Ovary (tissue), 10 donors: ENCODE measurements at places on chromosomes 12 and 14. TPM values are rescaled to one million over a fixed set of nuclear protein-coding genes. Genes with fewer than 3 reads are reported as not detected.

The ADSS1 gene
- total RNA-seq, result 9.8 TPM

GRCh38 chr14:106120101-106120500, 593.7 kb downstream of the TMEM121 start:
- no peak overlapping the region for H3K4me3 ChIP-seq
- no peak overlapping the region for H3K27ac ChIP-seq
- DNase-seq, result no peak
- no peaks in the 10 kb centered on the region for H3K4me1 ChIP-seq
- no peaks in the 10 kb centered on the region for H3K27me3 ChIP-seq
- H3K36me3 ChIP-seq, result no peaks in the 10 kb centered on the region

- H3K4me3 ChIP-seq, result no peak overlapping the region
- no peaks in the 10 kb centered on the region for H3K27me3 ChIP-seq
- H3K27ac ChIP-seq, result peak overlapping the region; percentile 11
- H3K36me3 ChIP-seq, result no peaks in the 10 kb centered on the region
- DNase-seq, result no peak
These were observed 119.8 kb upstream of the CPM start for GRCh38 chr12:69052613-69053408.

GRCh38 chr14:20836668-20837338, 34.2 kb upstream of the RNASE1 start:
- no peaks in the 10 kb centered on the region for H3K27me3 ChIP-seq
- no peak overlapping the region for H3K4me3 ChIP-seq
- DNase-seq, result no peak
- H3K4me1 ChIP-seq, result no peaks in the 10 kb centered on the region

The SLC22A17 gene
- total RNA-seq, result 34.3 TPM

GRCh38 chr14:103547455-103547940, 15.0 kb downstream of the BAG5 start:
- no peaks in the 10 kb centered on the region for H3K36me3 ChIP-seq
- no peak overlapping the region for H3K4me3 ChIP-seq
- H3K27me3 ChIP-seq, result no peaks in the 10 kb centered on the region
- H3K4me1 ChIP-seq, result peaks cover 20% of the 10 kb centered on the region
- DNase-seq, result no peak

The KITLG gene
- total RNA-seq, result 5.3 TPM

The RASAL1 gene
- 5.1 TPM for total RNA-seq

DNA sequence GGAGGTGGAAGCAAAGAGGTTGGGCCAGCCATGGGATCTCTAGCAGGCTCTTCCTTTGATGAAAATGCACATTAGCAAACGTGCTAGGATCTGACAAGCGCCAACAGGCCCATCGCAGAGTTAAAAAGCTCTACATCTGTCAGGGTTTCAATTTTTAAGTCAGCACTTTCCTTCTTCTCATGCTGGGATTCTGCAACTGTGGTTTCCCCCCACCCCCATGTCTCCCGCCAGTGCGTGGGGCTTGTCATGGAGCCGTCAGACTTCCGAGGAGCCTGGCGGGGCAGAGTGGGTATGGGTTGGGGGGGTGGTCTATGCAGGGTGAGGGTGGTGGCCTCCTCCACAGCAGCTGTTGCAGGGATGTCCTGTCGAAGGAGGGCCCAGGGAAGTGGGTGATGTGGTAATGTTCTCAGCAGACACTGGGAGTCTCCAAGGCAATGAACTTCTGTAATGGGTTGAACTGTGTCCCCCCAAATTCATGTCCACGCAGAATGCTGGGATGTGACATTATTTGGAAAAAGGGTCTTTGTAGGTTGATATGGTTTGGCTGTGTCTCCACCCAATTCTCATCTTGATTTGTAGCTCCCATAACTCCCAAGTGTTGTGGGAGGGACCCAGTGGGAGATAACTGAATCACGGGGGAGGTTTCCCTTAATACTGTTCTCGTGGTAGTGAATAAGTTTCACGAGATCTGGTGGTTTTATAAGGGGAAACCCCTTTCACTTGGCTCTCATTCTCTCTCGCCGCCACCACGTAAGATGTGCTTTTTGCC, 115.2 kb upstream of the MAP1LC3B2 start:
- no peaks in the 10 kb centered on the region for H3K36me3 ChIP-seq
- DNase-seq, result no peak
- no peak overlapping the region for H3K4me3 ChIP-seq
- H3K27me3 ChIP-seq, result no peaks in the 10 kb centered on the region
- no peak overlapping the region for H3K27ac ChIP-seq

The ITGB7 gene
- total RNA-seq, result 1.2 TPM

DNA sequence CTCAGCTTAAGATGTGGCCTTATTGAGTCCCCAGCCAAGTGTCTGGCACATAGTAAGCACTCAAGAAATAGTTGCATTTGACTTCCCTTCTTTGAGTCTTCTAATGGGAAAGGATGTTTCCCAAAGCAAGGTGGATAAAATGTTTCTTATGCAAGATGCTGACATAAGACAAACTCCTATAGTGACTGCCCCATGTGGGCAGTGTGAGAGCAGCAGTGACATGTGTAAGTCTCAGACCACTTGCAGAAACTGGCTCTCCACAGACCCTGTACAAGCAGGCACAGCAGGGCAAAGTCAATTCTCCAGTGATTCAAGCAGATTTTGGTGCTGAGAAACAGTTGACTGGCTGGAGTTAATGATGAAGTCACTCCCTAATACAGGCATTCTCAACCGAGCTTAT, 255.3 kb downstream of the ANO2 start:
- H3K4me3 ChIP-seq, result no peak overlapping the region
- no peak for DNase-seq
- H3K27me3 ChIP-seq, result no peaks in the 10 kb centered on the region
- no peaks in the 10 kb centered on the region for H3K4me1 ChIP-seq
- H3K36me3 ChIP-seq, result no peaks in the 10 kb centered on the region
- H3K27ac ChIP-seq, result no peak overlapping the region

The WIF1 gene
- not detected for total RNA-seq

DNA sequence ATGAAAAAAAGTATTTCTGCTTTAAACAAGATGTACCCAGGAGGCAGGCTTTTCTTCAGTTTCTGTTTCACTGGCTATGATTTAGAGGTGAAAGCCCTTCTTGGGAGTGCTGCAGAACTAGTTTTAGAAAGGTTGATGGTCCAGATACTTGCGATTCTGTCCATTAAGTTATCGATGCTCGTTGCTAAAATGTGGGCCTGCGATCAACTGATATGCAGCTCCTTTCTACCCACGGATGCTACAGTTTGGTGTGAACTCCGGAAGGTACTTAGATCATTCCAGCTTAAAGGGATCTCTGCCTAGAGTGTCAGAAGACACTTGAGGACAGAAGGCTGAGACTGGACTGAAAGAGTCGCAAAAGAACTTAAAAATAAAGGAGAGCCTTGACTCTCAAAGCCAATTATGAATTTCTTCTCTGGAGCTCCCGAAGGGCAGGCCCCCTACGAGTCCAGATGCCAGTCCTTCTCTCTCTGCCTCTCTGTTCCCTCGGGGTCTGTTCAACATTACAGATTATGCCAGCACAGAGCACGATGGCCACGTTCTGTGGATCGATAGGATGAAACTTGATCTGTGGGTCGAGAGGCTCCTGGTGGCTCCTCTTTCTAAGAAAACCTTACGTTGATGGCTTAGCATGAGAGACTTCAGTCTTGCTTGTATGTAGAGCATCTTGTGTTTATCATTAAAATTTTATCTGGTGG, 40.0 kb downstream of the FBXW8 start:
- no peak for DNase-seq
- no peak overlapping the region for H3K27ac ChIP-seq
- H3K27me3 ChIP-seq, result no peaks in the 10 kb centered on the region
- no peak overlapping the region for H3K4me3 ChIP-seq
- H3K36me3 ChIP-seq, result no peaks in the 10 kb centered on the region
- H3K4me1 ChIP-seq, result peaks cover 1% of the 10 kb centered on the region

DNA sequence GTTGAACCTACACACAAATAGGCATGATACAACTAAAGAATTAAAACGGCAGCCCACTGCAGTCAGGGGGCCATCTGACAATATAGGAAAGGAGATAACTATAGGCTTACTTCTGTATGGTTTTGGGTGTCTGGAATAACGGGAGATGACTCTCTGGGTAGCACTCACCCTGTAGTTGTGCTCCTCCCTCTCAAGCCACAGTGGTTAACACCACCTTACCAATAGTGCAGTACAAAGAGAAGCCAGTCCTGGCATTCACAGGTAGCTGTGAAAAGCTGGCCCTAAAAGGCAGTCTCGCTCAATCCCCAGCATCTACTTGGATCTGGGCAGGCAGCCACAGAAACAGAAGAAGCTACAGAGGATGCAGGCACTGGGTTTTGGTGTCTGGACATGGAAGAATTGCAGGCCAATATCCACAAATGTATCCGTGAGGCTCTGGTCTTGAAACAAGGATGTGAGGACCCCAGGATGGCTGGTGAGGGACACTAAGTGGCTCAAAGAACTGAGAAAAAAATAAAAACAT, 93.0 kb downstream of the DPF3 start:
- no peak for DNase-seq
- H3K27me3 ChIP-seq, result no peaks in the 10 kb centered on the region
- H3K4me3 ChIP-seq, result no peak overlapping the region
- H3K4me1 ChIP-seq, result no peaks in the 10 kb centered on the region
- no peak overlapping the region for H3K27ac ChIP-seq

DNA sequence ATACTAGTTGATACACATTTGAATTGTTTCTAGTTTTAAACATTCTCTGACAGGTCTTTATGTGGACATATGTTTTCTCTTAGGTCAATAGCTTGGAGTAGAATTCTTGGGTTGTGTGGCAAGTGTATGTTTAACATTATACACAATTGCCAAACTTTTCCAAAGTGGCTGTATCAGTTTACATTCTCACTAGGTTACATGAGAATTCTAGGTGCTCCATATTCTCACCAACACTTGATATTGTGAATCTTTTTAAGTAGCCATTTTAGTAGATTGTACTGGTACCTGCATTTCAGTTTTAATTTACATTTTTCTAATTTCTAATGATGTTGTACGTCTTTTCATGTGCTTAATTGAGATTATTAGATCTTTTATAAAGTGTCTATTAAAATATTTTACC, 28.6 kb downstream of the CCDC91 start:
- no peak overlapping the region for H3K27ac ChIP-seq
- no peaks in the 10 kb centered on the region for H3K36me3 ChIP-seq
- H3K27me3 ChIP-seq, result no peaks in the 10 kb centered on the region
- H3K4me3 ChIP-seq, result no peak overlapping the region

DNA sequence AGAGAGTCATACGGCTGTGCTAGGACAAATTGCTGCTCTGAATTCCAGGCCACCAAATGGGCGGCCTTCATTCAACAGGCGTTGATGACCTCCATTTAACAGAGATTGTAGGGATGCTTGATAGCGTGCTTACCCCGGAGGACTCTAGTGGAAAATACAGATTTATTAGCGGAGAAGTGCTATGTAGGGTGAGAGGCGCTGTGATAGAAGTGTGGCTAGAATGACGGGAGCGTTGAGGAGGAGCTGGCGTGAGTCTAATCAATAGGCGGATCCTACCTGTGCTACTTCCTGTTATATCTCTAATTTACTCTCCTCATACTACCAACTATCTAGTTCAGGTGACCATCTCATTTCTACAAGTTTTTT, 668 bp downstream of the MRPS35 start:
- no peak for DNase-seq
- H3K36me3 ChIP-seq, result no peaks in the 10 kb centered on the region
- H3K4me1 ChIP-seq, result peaks cover 2% of the 10 kb centered on the region
- H3K4me3 ChIP-seq, result peak overlapping the region; percentile 66

The SLC17A8 gene
- not detected for total RNA-seq

DNA sequence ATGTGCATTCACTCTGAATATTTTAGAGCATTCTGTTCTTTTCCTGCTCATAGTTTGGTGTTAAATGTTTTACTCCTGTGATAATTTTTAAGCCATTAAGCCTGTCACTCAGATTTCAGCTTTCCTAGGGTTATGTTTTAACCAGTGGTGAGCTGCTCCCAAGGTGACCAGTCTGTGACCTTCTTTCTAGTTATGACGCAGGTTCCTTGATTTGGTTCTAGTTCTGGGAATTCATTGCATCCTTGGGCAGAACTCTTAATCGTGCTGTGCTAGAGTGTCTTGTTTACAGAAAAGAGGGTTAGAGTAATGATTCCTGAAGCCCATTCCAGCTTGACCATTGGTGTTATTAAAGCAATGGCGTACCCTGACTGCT, 2.2 kb downstream of the GABARAPL1 start:
- peak overlapping the region; percentile 89 for H3K4me3 ChIP-seq
- no peaks in the 10 kb centered on the region for H3K27me3 ChIP-seq
- H3K4me1 ChIP-seq, result peaks cover 5% of the 10 kb centered on the region
- H3K27ac ChIP-seq, result peak overlapping the region; percentile 97
- DNase-seq, result no peak

GRCh38 chr12:76346798-76347420, 1.3 kb downstream of the BBS10 start:
- H3K27me3 ChIP-seq, result no peaks in the 10 kb centered on the region
- no peaks in the 10 kb centered on the region for H3K36me3 ChIP-seq
- DNase-seq, result no peak

DNA sequence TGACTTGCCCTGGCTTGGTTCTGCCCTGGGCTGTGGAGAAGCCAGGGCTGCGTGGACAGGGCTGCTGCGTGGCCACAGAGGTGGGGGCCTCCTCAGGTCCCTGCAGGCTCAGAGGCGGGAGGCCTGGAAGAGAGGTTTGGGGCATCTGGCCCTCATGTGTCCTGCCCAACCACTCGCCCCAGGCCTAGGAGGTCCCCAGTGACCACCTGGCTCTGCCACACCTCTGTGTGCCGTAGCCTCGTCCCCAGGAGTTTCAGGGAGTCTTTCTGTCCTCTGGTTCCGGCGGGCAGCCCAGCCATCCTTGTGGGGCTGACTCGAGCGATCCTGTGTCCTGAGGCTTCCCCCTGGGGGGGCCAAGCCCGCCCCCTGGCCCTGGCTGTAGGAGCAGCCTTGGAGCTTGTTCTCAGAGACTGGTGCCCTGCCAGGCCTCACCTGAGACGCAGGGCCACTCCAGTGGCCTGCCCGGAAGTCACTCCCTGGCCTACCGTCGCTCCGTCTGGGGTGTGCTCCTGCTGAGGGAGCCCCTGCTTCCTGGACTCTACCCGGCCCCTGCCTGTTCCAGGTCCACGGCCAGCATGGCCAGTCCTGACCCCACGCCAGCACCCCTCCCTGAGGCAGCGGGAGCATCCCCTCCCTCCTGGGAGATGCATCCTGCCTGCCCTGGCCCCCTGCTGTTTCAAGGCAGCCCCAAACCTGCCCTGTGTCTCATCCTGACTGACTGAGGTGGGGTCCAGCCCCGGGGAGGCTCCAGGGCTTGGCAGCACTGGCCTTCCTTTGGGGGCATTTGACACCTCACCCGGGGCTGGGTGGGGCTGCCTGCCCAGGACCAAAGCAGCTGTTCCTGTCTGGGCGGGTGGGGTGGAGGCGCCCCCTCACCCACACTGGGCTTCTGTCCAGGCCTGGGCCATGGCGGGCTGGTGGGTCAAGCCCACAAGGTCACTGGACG, 13.9 kb downstream of the ASPG start:
- H3K4me1 ChIP-seq, result no peaks in the 10 kb centered on the region
- H3K27me3 ChIP-seq, result no peaks in the 10 kb centered on the region
- DNase-seq, result no peak

- no peaks in the 10 kb centered on the region for H3K4me1 ChIP-seq
- DNase-seq, result no peak
- no peak overlapping the region for H3K4me3 ChIP-seq
- H3K36me3 ChIP-seq, result no peaks in the 10 kb centered on the region
- no peak overlapping the region for H3K27ac ChIP-seq
These were observed 63.6 kb upstream of the MON2 start for GRCh38 chr12:62403031-62403430.

The PZP gene
- total RNA-seq, result 0.48 TPM

The KRT2 gene
- not detected for total RNA-seq

The STAB2 gene
- total RNA-seq, result 0.05 TPM

GRCh38 chr14:78950649-78951048, 780.5 kb downstream of the NRXN3 start:
- H3K4me3 ChIP-seq, result no peak overlapping the region
- H3K36me3 ChIP-seq, result no peaks in the 10 kb centered on the region
- DNase-seq, result no peak
- H3K27me3 ChIP-seq, result no peaks in the 10 kb centered on the region

The VWF gene
- total RNA-seq, result 37.9 TPM

The SERPINA5 gene
- total RNA-seq, result 60.7 TPM
